ENCODE measurements at places on chromosomes 3 and 15.

GRCh38 chr3:147336543-147337278 lies 69.6 kb downstream of the ZIC4 start:
- no peak for DNase-seq

DNA sequence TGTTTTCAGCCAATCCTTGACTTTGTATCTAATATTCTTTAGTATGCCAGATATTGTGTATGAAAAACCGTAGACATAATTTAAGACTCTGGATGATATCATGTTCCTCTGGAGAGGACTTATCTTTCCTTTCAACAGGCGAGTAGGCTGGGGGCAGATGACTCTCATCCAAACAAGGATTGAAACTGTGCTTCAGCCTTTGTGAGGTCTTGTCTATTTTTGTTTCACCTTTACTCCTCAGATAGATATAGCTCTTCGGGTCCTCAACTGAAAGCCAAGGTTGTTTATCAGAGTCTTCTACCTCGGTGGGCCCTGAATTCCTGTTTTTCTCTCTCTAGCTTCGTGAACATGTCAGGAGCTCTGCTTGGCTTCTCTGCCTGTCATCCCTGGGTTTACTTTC lies 66.0 kb downstream of the C3orf20 start:
- DNase-seq: no peak

- DNase-seq: no peak
These were observed 18.9 kb upstream of the FBN1 start for GRCh38 chr15:48664436-48664835.

DNA sequence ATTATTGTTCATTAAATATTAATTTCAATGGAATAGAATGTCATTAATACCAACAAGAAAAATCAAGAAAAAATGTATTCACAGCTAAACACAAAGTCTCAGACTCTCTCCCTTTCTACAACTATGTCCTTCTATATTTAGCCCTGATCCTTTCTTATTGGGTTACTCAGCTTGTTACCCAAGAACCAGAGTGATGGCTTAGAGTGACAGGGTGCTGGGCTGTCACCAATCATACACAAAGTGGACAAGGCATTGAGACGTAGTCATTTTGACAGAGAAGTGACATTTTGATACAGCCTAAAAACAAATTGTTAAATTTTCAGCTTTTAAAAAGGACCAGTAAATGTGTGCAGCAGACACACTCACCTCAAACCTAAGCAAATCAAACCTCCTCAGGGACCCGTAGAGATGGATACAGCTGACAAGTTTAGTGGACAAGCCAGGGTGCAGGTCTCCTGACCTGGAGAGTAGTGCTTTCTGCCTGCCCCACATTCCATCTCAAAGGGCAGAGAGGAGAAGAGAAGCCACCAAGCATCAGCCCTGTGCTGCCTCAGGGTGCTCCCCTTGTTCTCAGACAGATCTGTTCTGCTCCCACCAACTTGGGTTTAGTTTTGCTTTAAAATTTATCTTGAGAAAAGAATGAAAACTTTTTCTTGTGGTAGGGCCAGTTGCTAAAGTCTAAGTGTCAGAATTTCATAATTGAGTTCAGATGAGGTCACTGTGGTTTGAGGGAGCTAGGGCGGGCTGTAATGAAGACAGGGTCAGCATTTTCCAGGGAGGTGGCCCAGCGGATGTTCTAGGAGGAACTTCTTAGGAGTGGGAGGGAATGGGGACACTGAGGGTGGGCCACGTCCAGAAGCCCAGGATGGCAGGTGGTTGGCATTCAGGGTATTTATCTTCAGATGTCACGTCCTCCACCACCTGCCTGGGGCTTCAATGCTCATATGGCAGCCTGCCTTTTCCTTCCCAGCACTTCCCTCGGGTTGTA lies 136.5 kb upstream of the TBL1XR1 start:
- DNase-seq: no peak

- peak; percentile 70 for DNase-seq
These were observed 78.8 kb downstream of the CMSS1 start for GRCh38 chr3:99896482-99896881.

DNA sequence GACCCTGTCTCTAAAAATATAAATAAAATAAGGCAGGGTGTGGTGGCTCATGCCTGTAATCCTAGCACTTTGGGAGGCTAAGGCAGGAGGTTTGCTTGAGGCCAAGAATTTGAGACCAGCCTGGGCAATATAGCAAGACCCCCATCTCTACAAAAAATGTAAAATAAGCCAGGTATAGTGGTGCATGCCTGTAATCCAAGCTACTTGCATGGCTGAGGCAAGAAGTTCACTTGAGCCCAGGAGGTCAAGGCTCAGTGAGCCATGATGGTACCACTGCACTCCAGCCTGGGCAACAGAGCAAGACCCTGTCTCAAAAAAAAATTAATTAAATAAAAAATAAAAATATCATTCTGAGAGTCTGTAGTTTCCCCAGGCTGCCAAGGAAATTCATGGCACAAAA lies 4.1 kb upstream of the JAGN1 start:
- DNase-seq: no peak

- no peak for DNase-seq
These were observed 404.8 kb downstream of the PTPRG start for GRCh38 chr3:61966200-61966599.

- DNase-seq: no peak
These were observed 9.3 kb upstream of the BCL2L10 start for GRCh38 chr15:52121896-52122295.

DNA sequence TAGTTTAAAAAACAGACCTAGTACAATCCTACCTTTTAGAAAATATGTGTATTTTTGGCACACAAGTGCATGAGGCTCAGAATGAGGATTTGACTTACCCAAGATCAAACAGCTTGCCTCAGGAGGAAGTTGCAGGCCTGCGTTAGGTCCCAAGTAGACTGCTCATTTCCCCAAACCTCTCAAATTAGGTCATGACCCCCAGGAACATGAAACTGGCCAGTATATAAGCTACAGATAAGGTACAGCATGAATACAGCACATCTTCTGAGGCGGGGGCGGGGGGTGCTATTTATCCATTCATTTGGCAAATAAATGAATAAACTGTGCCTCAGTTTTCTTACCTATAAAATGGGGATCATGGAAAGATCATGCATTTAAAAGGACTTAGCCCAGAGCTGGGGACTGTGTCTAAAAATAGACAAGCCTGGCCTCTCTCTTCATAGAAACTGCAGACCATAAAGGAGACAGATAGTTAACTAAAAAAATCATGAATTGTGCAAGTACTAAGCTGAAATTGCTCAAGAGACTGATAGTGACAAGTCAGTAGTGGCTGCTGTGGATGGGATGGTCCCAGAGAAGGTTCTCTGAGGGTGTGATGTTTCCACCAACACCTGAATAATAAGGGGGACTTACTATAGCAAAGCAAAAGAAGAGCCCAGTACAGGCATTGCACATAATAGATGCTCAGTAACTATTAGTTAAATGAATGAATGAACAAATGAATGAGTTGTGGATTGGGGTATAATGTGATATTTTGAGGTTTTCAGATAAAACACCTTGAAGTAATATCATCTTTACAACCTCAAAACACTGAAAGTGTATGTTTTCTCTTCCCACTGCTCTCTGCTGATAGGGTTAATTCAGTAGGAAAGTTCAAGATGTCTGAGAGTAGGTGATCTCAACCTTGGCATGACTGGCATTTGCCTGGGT lies 258.5 kb upstream of the PROK2 start:
- no peak for DNase-seq

- no peak for DNase-seq
These were observed 1268.1 kb downstream of the OTOL1 start for GRCh38 chr3:162764808-162765071.

- no peak for DNase-seq
These were observed 113.7 kb upstream of the TPRG1 start for GRCh38 chr3:189058071-189058470.

DNA sequence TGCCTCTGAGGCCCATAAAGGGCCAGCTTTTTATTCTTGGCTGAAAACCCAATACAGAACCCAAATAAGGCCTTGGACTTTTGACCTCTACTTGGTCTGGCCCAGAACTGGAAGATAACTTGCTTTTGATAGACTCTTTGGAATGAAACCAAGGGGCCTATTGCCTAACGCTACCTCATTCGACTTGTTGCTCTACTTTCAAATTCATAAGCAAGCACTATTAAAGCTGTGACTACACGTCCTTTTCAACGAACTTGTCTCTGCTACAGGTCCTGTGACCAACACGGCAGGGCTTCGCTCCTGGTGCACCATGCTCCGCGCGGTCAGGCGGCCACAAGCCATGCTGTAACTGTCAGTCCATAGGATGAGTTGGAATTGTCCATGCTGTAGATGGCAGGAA lies 385.4 kb downstream of the MFSD1 start:
- no peak for DNase-seq

DNA sequence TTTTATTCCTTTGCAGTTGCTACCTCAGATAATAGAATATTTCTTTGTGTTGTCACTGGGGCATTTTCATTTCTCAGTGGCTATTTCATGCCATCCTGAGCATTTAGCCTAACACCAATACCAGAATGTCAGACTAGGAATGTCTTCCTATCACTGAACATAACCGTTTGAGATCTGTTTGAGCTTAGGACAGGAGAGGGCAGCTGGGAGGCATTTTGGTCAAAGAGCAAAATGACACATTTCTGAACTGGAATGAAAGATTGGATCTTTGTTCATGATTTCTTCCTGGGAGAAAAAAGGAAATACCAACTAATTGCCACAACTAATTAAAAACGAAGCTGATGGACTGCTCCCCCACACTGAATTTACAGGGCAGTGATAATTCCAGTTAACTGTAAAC lies 921.3 kb upstream of the NR2F2 start:
- no peak for DNase-seq

- no peak for DNase-seq
These were observed 461.8 kb downstream of the RAP2B start for GRCh38 chr3:153623834-153624233.

GRCh38 chr15:75022783-75023180 lies 608 bp upstream of the PPCDC start:
- no peak for DNase-seq

Data from NCI-H1436 (cell line).